SJSA1 (cell line): ENCODE measurements at places on chromosomes 5 and 9.

DNA sequence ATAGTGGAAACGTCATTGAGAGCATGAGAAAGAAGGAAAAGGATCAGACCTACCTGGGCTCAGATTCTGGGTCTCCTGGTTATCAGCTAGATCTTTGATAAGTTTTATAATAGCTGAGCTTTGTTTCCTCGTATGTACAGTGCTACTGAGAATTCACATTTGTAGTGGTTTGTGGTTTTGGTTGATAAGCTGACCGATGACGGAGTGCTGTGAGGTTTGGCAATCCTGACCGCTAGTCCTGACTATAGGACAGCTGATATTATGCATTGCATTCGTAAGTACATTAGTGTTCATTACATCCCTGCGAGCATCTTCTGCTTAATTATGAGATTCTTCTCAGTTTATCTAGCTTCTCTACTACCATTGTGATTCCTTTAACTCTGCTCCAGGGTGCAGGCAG lies 190.7 kb upstream of the SLC27A6 start:
- no peak for DNase-seq

DNA sequence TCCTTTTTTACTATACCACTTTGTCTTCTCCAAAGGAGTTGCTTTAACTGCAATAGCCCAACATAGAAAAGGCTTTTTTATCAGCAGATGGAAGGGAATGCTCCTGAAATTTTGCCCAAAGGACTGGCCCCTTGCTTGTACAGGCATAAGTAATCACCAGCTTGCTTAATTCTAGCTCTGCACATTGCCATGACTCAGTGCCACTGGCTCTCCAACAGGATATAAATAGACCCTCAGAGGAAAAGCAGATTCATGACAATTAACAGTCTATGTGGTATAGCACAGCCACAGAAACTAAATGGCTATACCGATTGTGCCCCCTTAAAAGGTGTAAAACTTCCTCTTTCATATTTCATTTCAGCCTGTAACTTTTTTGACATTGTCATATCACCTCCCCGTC lies 227.0 kb downstream of the ZNF608 start:
- no peak for DNase-seq

GRCh38 chr5:55533521-55534435 lies 986 bp downstream of the PLPP1 start:
- DNase-seq = peak; percentile 49

GRCh38 chr5:180313677-180314505 lies 22.0 kb upstream of the MAPK9 start:
- DNase-seq = no peak

GRCh38 chr9:1938135-1938534 lies 77.0 kb upstream of the SMARCA2 start:
- DNase-seq = no peak

DNA sequence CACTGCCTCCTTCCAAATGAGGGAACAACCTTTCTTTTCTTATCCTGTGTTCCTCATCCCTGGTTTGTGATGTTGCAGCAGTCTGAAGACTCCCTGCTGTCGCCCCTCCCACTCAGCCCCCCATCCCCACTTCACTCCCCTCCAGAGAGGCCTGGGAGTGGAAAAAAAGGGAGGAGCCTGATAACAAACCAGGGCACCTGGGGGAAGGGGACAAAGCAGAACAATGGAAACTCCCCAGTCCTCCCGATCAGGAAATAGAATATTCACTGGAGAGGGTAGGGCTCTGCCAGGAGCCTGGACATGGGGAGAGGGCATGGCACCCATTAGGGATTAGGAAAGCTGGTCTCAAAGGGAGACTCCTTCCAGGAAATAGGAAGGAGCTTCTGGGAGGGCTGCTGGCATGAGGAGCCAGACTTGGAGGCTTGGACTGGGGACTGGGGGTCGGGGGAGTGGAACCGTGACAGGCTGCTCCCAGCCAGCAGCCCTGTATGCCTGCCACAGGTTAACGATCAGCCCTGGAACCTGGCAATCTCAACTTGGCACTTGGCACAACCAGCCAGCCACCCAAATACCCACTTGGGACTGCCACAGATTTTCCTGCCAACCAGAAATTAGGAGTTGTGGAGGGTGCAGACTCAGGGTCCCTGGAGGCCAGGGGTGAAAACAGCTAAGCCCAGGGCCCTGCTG lies 20.0 kb downstream of the PCDH1 start:
- DNase-seq = no peak

DNA sequence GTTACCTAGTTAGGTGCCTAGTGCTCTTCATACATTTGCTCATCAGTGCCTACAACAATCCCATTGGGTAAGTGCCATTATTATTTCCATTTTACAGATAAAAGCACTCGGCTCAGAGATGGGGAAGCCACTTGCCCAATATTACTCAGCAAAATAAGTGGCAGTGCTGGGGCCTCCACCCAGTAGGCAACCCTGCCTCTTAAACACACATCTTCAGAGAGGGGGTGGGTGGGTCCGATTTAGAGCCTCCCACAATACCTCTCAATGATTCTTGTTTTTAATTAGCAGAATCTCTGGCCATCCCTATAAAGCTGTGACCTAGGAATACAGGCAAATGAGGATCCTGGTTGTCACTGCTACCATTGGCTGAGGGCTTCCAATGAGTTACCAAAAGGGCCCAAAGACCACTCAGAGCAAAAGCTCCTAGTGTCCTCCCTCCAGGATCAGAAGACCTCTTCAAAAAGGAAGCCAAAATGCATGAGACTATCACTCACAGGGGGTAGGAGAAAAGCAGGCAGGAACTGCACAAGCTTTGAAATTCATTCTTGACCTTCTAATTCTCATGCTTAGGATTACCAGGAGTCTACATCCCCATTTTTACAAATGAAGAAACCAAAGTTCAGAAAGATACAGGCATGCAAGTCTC lies 36.1 kb upstream of the UBE2D2 start:
- no peak for DNase-seq

- DNase-seq = no peak
Measured at GRCh38 chr9:92715488-92716231, 45.7 kb upstream of the IPPK start.

DNA sequence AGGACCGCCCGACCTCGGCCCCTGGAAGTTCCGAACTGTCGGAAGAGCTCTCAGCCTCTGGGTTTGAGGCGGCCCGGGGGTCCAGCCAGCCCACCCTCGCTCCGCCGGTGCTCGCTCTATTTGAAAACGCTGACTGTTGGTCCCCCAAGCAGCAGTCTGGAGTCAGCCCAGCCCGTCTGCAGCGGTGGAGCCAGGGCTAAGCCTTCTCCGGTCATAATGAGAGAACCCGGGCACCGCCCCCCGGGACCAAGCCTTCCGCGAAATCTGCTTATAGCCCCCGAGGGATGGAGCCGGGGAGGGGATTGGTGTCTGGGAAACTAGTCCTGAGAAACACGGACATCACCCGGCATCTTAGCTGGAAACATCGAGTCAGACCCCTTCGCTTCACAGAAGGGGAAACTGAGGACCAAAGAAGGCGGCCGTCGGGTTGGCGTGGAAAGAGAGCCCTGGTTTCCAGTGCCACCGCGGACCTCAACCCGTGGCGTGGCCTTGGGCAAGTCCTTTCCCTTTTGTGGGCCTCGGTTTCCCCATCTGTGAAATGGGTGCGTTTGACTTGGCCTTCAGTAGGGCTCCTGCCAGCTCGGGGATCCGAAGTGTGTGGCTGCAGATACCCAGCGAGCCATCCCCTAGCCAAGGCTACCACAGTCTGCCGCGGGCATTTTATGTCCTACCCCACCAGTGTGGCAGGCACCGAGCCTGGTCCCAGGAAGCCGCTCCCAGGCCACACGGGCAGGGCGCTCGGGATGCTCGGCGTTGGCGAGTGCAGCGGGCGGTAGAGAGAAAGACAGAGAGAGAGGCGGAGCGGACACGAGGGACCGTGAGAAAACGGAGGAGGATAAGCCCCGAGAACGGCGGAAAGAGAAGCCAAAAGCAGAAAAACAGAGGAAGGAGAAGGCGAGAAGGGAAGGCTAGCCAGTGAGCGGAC lies 857 bp downstream of the ADAM19 start:
- DNase-seq = peak; percentile 68
